DMS 273 treated with DMSO at 0.1 percent for 48 hours (cell line): ENCODE measurements at places on chromosomes 7 and 10.

DNA sequence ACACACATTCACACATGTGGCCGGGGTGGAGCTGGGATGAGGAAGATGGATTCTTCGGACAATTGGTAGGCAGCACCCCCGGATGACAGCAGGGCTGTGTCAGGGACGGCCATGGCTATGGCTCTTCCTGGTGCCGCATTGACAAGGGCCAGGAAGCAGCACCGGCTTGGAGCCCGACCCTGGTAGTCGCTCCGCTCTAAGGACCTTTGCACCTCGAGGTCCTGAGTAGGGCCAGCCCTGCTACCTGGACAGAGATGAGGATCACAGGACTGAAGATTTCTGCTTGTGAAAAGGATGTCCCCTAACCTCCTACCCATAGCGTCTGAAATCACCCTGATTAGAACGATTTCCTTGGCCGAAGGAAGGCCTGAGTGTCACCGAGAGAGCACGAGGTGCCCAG, 134.1 kb downstream of the ADARB2 start:
- DNase-seq: no peak

GRCh38 chr7:99392659-99393354, 15.6 kb downstream of the PDAP1 start:
- peak; percentile 47 for DNase-seq

DNA sequence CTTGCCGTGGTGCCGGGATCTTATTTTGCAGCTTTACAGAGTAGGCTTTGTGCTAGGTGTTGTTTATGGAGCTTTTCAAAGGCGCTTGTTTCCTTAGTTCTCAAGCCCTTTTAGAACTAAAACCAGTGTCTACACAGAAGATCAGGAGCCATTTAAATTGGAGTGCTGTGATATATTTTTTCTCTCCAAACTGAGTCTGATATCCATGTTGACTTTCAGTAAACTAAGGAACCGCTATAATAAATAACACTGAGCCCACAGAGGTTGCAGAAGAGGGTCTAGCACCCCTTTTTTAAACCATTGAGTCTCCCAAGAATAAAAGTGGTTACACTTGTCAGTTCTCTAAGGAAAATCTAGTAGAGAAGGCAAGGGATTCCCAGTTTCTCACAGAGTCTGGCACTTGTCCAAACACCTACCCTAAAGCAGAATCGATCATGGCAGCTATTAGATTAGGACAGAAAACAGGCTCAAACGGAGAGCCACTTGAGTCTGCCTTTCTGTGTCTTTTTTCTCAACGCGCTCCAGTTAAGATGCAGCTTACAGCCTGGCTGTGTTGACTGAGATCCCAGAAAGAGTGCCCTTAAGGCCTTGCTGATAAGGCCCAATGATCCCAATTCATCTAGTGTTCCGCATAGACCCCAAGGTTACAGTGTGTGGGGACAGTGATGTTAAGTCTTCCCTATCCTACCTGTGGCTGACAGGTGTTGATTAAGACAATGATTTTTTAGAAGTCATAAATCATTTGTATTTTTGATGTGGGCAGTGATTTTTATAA, 804 bp downstream of the TMEM106B start:
- no peak for DNase-seq

GRCh38 chr7:42765931-42766330, 145.9 kb downstream of the C7orf25 start:
- DNase-seq: no peak

- no peak for DNase-seq
These were observed 116.1 kb upstream of the PARD3 start for GRCh38 chr10:34931216-34931615.

GRCh38 chr7:94142281-94142680, 138.1 kb upstream of the BET1 start:
- no peak for DNase-seq

DNA sequence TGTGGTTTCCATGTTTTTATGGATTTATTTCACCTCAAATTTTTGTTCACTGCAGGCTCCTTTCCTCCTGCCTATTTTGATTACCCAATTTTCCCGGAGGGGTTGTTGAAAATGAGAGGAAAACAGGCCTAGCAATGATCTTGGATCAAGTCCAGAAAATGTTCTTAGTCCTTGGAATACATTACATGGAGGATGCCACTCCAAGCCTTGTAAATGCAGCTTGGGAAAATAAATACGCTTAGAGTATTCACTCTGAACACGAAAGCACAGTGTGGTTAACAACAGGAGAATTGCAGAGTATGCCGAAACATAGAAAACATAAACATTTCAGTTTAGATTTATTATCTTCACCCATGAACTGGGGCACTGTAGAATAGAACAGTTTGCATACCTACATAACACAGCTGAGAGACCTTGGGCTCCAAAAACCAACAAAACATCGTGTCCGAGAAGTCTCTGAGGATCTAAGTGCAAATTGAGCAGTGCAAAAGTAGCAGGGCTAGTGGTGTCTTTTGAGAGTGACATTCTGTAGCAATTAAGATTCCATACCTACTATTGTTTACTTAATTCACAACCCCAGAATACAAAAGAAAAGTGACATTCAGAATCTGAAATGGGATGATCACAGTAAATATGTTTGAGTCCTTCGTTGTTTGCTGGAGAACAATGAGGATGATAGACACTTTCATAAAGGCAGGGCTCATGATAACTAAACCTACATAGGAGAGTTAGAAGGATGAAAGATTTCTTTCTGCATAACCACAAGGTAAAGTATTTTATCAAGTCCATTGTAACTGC, 7.6 kb upstream of the CD36 start:
- no peak for DNase-seq

- no peak for DNase-seq
These were observed 11.9 kb downstream of the TMEM106B start for GRCh38 chr7:12222889-12223579.

- no peak for DNase-seq
These were observed 119.9 kb downstream of the MGMT start for GRCh38 chr10:129586898-129587443.

DNA sequence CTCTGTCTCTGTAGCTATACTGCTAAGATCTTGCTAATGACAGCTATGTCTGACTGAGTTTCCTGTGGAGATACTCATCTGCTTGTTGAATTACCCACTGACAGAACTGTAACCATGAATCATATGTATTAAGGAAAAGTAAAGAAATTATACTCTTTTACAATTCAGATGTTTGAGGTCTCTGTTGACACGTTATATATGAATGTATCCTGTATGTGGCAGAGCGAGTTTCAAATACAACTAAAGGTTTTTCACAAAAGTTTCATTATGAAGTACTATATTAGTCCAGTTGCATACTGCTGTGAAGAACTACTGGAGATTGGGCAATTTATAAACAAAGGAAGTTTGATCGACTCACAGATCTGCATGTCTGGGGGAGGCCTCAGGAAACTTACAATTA, 232.5 kb downstream of the CDK14 start:
- no peak for DNase-seq

DNA sequence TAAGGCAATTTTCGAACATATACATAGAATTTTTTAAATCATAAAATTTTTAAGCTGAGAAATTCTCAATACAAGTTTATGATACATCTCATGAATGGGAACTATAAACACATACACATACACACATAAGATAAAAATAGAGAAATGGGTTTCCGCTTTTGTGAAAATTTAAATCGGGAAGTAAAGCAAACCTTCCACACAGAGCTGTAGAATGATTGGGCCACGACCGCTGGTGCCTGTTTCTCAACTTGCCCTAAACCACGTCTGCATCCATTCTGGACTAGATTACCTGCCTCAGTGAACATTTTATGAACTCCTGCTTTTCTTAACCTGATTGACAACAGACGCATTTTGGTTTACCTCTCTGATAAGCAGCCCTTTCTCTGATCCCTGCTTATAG, 264.4 kb downstream of the SKAP2 start:
- DNase-seq: no peak

- no peak for DNase-seq
These were observed 114.2 kb upstream of the GPR22 start for GRCh38 chr7:107355616-107356015.

DNA sequence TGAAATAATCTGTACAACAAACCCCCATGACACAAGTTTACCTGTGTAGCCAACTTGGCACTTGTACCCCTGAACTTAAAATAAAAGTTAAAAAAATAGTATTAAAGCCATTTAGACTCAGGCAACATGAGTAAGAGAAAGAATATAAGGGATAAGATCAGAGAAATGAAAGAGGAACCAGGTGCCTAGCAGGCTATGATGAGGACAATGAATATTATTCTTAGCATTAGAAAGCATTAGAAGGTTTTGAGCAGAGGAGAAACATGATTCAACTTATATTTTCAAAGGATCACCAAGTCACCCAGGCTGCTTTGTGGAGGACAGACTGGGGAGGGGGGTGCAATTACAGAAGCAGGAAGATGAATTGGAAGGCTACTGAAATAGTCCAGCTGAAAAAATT, 48.1 kb upstream of the TES start:
- no peak for DNase-seq

DNA sequence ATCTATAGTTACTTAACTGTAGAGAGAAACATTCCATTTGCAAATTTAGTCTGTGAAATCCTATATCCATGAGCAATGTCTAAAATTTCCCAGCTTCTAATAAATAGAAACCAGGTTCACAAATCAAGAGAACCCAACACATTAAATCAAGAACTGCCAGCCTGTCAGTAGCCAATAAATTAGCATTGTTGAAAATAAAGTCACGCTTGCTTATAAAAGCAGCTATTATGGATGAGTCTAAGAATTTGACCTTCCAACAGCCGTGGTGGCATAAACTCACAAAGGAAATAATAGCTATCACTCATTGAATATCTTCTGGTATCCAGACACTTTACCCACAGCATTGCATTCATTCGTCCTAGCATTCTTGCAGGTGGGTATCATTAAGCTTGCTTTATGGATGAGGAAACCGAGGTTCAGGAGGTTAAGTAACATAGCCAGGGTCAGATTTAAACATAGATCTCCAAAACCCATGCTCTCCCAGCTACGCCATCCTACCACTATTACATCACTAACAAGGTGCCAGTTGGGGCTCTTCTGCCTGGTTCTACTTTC, 260.1 kb upstream of the YAE1 start:
- DNase-seq: no peak

DNA sequence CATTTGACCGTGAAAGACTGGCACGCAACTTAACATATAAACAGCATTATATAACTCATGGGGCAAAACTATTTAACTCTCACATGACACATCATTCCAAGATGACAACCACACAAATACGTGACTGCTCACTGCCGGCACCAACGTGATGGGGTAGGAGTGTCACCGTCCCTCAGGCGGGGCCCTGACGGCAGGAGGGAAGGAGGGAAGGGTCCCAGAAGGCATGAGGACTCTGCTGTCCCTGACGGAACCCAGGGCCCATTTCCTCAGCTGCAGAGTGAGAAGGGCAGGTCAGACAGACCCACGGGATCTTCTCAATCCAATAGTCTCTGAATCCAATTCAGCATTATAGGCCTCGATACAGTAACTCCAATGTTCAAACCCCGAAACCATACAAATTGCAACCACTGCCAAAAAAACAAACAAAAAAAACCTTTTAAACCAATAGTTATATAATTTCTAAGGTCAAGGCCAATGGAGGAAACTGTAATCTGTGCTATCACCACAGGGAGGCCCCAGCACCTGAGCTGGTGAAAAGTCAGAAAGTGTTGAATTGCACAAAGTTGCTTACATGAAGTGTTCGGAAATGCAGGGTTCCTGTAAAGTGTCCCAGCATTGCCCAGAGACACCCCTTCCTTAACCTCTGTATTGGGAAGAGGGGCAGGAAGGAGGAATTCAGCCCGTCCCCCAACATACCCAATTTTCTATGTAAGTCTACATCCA, 137.4 kb downstream of the TNS3 start:
- DNase-seq: peak; percentile 13

GRCh38 chr10:75238182-75239095, 2.7 kb upstream of the COMTD1 start:
- DNase-seq: no peak

DNA sequence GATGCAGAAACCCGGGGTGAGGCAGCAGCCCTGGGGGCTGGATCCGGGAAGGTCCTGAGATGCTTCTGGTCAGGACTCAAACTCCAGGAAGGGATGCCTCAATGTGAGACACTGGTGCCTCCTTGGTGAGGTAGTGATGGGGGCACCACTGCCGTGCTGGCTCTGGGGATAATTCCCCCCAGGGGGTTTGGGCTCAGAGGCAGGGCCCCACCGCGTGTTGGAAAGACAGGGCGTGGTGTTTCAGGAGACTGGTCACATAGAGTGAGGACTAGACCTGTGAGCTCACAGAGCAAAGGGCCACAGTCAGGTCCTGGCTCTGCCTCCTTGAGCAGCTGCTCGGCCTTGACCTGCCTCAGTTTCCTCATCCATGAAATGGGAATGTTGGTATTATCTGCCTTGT, 361.9 kb downstream of the GLRX3 start:
- DNase-seq: no peak

DNA sequence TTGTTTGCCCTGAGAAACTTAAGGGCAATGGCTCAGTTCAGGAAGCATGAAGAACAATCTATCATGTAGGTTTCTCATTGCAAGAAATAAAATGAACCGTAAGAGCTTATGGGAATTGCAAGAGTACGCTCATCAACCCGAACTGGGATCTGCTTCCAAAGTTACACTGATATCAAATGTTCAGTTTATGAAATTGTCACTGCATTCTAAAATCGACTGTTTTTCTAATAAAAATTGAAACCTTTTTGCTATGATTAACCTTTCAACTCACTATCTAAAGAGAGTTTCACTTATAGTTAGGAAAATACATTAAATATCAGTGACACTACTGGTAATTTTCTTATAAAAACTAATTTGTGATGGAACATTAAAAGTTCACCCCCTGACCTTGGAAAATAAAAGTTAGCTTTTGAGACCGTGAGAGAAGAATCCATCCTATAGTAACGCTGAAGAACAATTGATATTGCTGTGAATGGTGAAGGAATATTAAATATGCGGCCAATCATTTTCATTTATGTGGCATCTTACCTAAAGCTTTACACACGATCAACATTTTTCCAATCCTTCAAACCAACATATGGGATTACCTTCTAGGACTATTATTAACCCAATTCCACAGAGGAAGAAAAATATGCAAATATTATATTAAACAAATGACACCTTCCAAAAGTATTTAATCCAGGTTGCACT, 2.2 kb downstream of the MEOX2 start:
- no peak for DNase-seq

- DNase-seq: no peak
These were observed 13.0 kb downstream of the ANTXRL start for GRCh38 chr10:46299536-46300369.

GRCh38 chr7:89809291-89809690, 345.0 kb upstream of the STEAP1 start:
- no peak for DNase-seq

DNA sequence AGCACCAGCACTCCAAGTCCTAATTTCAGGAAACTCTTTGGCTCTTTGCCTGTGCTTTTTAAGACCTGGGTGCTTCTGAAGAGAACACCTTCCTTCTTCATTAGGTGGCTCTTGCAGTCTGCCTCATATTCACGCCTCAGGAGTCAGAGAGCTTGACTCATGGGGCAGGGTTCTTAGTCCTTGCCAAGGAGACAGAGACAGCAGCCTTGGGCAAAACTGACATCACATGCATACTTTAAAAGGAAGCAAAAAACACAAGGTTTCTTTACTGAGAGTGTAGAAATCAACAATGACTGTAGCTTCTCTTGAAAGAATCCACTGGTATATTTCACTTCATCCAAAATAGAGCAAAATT, 780.6 kb downstream of the INHBA start:
- no peak for DNase-seq
